ENCODE measurements at places on chromosomes 3 and 15.

DNA sequence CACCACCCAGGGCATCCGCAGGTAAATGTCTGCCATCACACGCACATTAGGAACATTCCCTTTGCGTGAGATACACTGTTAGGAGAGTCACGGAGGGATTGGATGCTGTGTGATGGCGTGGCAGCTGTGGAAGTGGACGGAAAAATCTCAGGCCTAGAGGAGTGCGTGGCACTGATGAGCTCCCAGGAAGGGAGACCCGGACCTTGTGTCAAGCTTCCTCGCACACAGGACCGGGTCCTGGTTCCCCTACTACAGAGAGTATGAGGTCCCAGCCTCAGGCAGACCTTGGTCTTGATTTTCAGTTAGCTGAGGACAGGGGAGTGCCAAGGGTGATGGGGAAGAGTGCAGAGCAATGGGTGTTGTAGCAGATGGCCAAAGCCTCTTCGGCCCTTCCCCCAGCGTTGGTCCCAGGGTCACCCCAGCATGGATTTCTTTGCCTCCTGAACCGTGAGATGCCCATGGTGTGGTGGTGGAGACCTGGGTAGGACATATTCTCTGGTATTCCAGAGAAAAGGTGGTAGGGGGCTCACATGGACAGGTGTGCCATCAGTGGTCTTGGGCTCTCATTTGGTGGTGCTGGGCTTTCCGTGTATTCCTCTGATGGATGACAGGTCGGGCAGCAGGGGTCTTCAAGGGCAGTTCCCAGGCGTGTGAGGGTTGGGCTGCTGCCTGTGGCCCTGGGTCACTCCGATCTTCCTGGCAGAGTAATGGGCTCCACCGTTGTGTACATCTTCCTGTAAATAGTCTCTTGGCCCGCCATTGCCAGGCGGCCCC lies 105.1 kb downstream of the SNRPN start:
- no peak for DNase-seq

DNA sequence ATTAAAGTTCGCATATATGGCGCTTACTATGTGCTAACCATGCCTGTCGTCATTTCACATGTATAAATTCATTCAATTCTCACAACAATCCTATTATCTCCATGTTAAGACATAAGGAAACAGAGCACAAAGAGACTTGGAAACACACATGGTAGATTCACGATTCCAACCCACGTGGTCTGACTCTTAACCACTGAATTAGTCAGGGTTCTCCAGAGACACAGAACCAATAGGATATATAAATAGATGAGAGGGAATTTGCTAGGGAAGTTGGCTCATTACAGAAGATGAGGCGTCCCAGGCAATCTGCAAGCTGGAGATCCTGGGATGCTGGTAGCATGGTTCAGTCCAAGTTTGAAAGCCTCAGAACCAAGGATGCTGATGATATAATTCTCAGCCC lies 765.3 kb downstream of the TBL1XR1 start:
- DNase-seq, result peak; percentile 42

GRCh38 chr3:134249296-134249841 lies 1.3 kb downstream of the RYK start:
- DNase-seq, result no peak

- no peak for DNase-seq
Observed at GRCh38 chr3:79003994-79004393, 763.8 kb downstream of the ROBO1 start.

- peak; percentile 28 for DNase-seq
Observed at GRCh38 chr15:62066663-62067447, at the start of gene C2CD4A. Gene C2CD4A, plus strand, starts transcription at chr15:62066977. Its CDS starts 637 bp downstream, at chr15:62067614.

- no peak for DNase-seq
Observed at GRCh38 chr15:28023933-28024888, 74.9 kb downstream of the OCA2 start.

- DNase-seq, result no peak
Observed at GRCh38 chr15:85302271-85302670, 78.1 kb upstream of the AKAP13 start.

DNA sequence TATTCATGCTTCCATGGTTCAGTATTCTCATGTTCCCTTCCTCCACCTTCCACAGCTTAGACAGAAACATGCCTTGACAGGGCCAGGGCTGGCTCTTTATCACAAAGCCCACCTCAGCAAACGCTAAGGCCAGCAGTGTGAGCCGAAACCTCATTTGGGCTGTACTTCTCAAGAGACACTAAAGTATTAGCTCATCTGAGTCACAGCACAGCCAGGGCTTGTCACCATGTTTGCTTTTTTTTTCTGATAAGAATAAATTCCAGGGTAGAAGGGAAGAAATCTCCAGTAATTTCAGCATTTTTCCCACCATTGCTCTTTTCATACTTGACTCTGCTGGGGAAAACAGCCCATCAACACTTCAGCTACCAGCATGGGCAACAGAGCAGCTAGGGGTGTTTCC lies 95.4 kb downstream of the MYLK start:
- no peak for DNase-seq

DNA sequence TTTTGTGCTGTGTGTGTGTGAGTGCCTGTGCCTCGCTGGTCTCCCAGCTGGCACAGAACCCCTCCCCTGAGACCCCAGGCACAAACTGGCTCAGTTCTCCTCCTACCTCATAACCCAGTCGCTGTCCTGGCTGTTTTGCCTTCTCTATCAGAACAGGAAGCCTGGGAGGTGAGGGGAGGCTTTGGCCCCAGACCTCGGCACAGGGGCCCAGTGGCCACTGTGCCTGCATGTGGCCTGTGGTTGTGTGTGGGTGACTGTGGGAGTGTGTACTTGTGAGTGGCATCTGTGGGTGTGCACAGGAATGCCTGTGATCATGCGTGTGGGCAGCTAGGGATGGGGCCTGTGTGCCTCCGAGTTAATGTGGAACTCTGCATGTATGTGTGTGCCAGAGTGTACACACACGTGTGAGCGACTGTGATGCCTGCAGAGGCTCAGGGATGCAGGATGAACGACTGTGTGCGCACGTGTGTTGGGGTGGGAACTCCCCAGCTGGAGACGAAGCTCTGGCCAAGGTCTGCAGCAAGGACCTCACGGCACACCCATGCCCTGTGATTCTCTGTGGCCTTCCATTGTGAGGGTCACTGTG lies 32.3 kb downstream of the PSTPIP1 start:
- no peak for DNase-seq

GRCh38 chr3:187251599-187251998 lies 39.9 kb downstream of the MASP1 start:
- DNase-seq, result no peak

DNA sequence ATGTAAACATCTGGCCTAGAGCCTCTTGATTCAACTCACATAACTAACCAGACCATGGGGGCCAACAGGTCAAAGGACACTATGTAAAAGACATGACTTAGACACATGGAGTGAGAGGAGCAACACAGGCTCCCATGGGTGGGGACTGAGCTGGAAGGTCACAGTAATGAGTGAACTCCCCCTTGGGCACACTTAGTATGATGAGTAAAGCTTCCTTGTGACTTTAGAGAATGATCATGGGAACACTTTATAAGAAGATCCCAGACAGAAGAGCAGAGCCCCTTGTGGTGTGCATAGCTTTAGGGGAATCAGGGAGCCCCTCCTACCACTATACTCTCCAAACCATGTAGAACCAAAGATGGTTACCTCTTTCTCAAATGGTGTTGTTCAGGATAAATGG lies 10.2 kb downstream of the GCSAM start:
- DNase-seq, result no peak

- no peak for DNase-seq
Observed at GRCh38 chr3:184635126-184635525, 73.5 kb downstream of the EPHB3 start.

DNA sequence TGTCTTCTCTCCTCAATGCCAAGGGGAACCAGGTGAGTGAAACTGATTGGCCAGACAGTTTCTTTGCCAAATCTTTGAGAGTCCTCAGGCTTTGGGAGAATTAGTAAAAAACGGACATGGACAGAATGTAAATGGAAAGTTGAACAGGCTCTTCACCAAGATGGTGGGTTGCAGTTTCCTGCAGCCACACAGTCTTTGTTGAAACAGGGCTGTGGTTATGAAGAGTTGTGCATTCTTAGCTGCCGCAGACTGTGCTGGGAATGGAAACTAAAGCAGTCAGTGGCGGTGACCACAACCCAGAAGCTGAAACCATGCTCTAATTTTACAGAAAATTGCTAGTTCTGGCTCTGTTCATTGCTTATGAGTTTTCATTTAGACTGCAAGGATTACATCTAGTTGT lies 42.1 kb upstream of the TASOR start:
- no peak for DNase-seq

DNA sequence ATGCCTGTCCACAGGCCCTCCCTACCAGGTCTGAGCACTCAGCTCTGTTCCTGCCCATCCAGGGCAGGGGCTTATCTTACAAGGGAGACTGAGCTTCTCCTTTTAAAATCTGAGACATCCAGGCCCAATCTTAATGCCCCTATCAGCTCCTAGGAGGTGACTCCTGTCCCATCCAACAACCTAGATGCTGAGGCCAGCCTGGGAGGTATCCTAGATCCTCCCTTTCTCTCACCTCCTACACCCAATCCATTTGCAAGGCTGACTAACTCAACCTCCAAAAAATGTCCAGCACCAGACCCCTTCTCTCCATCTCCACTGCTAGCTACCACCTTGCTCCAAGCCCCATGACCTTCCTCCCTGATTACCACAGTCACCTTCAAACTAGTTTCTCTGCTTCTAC lies 17.4 kb downstream of the LHFPL4 start:
- no peak for DNase-seq

GRCh38 chr3:195423818-195424217 lies 19.0 kb downstream of the ACAP2 start:
- no peak for DNase-seq

DNA sequence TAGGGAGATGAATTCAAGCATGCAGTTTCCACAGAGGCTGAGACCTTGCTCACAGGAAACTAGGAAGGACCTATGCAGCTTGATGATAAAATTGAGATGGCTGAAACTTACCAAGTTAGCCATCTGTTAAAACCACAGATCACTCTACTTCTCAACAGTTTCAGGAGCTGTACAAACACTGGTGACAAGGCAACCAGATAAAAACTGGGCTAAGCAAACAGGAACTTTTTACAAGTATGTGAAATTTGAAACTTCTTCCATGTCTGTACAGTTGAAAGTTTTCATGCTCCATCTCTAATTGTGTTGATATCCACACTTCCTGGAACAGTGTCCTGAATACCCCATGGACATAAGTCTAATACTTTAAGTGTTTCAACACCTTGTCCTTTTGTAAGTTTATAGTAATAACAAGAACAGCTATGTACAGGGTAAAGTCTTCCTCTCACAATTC lies 78.2 kb downstream of the FAIM start:
- DNase-seq, result peak; percentile 91

DNA sequence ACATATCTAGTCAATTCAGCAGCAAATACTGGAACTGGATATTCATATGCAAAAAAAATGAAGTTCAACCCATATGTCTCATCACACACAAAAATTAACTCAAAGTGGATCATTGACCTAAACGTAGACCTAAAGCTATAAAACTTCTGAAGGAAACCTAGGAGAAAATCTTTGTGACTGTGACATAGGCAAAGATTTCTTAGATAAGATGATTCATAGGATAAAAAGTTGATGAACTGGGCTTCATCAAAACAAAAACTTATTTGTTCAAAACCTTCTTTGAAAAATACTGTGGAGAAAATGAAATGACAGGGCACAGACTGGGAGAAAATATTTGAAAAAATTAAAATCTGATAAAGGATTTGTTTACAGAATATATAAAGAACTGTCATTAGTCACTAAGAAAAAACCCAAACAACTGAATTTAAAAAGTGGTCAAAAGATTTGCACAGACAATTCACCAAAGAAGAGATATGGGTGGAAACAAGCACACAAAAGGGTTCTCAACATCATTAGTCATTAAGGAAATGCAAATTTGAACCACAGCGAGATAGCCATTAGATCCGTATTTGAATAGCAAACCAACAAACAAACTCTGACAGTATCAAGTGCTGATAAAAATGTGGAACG lies 62.8 kb downstream of the ITGB5 start:
- no peak for DNase-seq

DNA sequence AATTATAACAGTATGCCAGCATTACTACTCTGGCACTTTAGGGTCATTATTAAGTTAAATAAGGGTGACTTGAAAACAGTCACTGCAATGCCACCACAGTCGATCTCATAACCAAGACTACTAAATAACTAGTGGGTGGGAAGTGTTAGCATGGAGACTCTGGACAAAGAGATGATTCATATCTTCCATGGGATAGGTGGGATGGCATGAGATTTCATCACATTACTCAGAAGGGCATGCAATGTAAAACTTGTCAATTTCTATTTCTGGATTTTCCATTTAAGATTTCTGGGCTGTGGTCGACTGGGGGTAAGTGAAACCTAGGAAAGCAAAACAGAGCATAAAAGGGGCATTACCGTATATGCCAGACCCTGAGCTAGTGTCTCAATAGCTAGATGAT lies 538.9 kb upstream of the GRM7 start:
- DNase-seq, result no peak

DNA sequence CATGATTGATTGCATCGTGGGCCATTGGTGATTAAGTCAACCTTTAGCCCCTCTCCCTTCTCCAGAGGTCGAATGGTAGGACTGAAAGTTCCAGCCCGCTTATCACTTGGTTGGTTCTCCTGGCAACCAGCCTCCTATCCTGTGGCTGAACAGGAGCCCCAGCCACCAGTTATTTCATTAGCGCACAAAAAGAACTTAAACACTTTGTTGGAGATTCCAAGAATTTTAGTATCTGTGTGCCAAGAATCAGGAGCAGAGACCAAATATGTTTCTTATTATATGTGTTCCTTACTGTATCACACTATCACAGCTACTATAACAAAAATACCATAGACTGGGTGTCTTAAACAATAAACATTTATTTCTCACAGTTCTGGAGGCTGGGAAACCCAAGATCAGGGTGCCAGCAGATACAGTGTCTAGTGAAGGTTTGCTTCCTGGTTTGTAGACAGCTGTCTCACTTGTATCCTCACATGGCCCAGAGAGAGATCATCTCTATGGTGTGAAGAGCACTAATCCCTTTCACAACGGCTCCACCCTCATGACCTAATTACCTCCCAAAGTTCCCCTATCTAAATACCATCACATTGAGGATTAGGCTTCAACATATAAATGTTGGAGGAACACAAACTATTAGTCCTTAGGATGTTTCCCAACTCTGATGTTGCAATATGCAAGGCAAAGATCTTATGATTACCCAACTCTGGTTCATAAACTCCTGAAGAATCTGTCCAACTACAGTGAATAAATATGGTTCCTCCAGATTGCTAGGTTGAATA lies 30.5 kb upstream of the APH1B start:
- DNase-seq, result peak; percentile 89

DNA sequence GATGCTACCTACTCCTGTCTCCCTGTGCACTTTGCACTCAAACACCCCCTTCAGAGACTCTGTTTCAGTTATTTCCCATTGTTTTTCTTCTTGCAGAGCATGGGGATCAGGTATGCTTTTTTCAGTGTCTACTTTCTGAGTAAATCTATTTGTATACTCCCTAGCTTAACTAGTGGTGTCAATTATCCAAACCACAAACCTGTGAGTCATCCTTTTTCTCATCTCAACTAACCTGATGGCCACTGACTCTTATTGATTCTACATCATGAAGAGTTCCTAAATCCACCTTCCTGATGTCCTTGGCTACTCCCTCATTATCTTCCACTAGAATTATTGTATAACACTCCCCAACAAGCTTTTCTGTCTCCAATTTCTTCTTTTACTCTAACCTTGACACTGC lies 68.0 kb downstream of the DIPK2A start:
- DNase-seq, result peak; percentile 12

GRCh38 chr15:92361321-92362000 lies 32.2 kb upstream of the ST8SIA2 start:
- DNase-seq, result no peak

All from fibroblast of skin of abdomen (primary cell).